Naive B cell (primary cell): ENCODE measurements at places on chromosomes 2 and 18.

- no peak for DNase-seq
These were observed 212.3 kb upstream of the TRIB2 start for GRCh38 chr2:12504443-12504842.

- DNase-seq, result no peak
These were observed 355.9 kb downstream of the EIPR1 start for GRCh38 chr2:3021720-3022119.

DNA sequence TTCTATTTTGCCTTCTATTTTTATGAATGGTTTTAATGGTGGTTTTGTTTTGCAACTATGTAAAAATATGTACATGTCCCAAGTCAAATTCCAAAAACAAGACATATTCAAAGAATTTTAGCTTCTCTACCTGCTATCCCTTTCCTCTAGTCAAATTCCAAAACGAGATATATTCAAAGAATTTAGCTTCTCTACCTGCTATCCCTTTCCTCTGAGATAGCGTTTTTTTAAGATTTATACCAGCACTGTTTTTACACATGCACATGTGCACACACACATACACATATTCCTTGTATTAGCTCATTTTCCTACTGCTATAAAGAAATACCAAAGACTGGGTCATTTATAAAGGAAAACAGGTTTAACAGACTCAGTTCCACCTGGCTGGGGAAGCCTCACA lies 199.1 kb upstream of the ARL4C start:
- no peak for DNase-seq

- no peak for DNase-seq
These were observed 1591.2 kb upstream of the LRRTM1 start for GRCh38 chr2:81895620-81896250.

GRCh38 chr18:53838746-53839145 lies 385.7 kb downstream of the MBD2 start:
- DNase-seq, result no peak
